Activated T-cell treated with anti-CD3 and anti-CD28 coated beads, Interleukin-2, amount 50 U/mL, for 24 hours (primary cell): ENCODE measurements at places on chromosomes 2 and 18.
A peak's percentile ranks its signal among the peaks of the same experiment; 100 is the strongest.

GRCh38 chr2:156486147-156486546, 50.0 kb downstream of the GPD2 start:
- H3K27ac ChIP-seq = no peak overlapping the region
- H3K4me1 ChIP-seq = peaks cover 55% of the 10 kb centered on the region
- peaks cover 12% of the 10 kb centered on the region for H3K36me3 ChIP-seq

- peak; percentile 61 for DNase-seq
- H3K27me3 ChIP-seq = peaks cover 77% of the 10 kb centered on the region
- peaks cover 16% of the 10 kb centered on the region for H3K4me1 ChIP-seq
- no peaks in the 10 kb centered on the region for H3K36me3 ChIP-seq
- H3K4me3 ChIP-seq = peak overlapping the region; percentile 70
Measured at GRCh38 chr2:102618452-102619413, 620 bp upstream of the SLC9A2 start.

DNA sequence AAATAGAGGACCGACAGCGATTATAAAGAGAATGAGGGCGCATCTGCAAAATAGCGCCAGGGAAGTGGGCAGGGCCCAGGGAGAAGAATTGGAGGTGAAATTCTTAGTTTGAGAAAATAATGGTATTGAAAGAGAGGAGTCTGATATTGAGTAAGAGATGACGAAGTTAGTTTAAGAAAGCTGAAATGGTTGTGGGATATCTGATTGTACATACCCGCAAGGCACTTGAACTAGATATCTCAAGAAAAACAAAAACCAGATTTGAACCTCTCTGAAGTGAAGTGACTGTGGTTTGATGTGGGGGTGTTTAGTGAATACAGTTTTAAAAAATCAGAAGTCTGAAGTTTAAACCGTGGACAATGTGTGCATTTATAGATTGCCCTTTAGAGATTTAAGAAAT, 38.9 kb downstream of the ZNF532 start:
- no peak overlapping the region for H3K27ac ChIP-seq
- no peaks in the 10 kb centered on the region for H3K36me3 ChIP-seq
- no peak overlapping the region for H3K4me3 ChIP-seq
- DNase-seq = no peak
- H3K4me1 ChIP-seq = no peaks in the 10 kb centered on the region
- H3K27me3 ChIP-seq = peaks cover 23% of the 10 kb centered on the region

GRCh38 chr18:50092245-50092805, 102.6 kb downstream of the MYO5B start:
- H3K36me3 ChIP-seq = no peaks in the 10 kb centered on the region
- H3K27ac ChIP-seq = no peak overlapping the region
- no peaks in the 10 kb centered on the region for H3K4me1 ChIP-seq
- H3K27me3 ChIP-seq = peaks cover 24% of the 10 kb centered on the region
- H3K4me3 ChIP-seq = no peak overlapping the region
- no peak for DNase-seq

DNA sequence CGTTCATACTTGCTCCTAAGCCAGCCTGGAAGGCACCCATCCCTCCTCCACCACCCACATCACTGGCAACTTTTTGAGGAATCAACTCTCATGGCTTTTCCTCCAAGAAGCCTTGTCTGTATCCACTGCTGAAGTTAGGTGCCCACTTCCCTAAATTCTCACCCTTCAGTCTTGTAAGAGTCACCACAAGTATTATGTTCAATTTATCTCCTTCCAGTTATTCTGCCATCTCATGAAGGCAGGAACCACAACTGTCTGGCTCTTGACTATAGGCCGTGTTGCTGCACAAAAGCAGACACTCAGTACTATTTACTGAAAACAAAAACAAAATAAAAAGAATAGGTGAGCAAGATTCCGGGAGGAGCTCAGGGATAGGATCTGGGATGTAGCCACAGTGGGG, 234.8 kb downstream of the CYRIA start:
- no peaks in the 10 kb centered on the region for H3K4me1 ChIP-seq
- no peaks in the 10 kb centered on the region for H3K27me3 ChIP-seq
- H3K36me3 ChIP-seq = no peaks in the 10 kb centered on the region
- H3K27ac ChIP-seq = no peak overlapping the region
- H3K4me3 ChIP-seq = no peak overlapping the region

DNA sequence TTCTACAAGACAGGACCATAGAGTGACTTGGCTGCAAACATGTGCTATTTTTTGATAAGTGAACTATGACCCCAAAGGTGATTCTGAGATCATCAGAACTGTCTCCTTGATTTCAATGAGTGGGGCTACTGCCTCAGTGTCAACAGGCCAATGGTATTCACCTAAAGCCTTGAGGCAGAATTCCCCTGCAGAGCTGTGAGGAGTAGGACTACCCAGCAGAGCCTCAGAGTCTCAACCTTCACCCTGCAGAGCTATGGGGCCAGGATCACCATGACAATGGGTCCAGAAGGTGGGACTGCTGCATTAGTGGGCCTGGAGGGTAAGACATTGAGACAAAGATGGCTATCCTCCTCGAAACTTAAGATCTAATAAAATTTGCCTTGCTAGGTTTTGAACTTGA, 1668.2 kb upstream of the SLC39A10 start:
- no peak overlapping the region for H3K4me3 ChIP-seq
- DNase-seq = no peak
- no peaks in the 10 kb centered on the region for H3K4me1 ChIP-seq
- H3K36me3 ChIP-seq = no peaks in the 10 kb centered on the region
- no peak overlapping the region for H3K27ac ChIP-seq

DNA sequence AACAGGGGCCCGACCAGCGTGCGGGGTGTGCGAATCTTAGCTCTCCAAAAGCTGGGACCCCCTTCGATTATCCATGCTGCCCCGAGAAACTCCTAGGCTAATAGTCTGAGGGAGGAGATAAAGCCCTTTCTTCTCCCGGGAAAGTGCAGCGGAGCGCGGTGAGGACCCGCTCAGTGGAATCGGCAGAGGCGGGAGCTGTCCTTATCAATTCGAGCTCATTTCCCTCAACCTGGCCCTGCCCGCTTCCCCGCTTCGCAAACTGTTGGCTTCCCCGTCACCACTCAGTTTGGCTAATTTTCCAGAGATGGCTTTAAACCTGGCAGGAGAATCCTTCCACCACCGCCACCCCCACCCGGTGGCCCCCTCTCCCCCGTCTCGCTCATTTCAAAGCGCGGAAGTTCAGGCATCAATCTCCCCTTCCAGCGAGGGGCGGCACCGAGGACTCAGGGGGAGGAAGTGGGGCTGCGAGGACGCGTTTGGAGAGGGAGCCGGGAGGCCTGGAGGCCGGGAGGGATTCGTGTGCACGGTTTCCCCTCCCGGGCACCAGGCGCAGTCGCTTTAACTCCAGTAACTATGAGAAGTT, 1.6 kb downstream of the KLHL14 start:
- DNase-seq = no peak
- no peak overlapping the region for H3K27ac ChIP-seq
- peak overlapping the region; percentile 49 for H3K4me3 ChIP-seq
- peaks cover 69% of the 10 kb centered on the region for H3K27me3 ChIP-seq

GRCh38 chr2:63999049-63999448, 20.2 kb downstream of the VPS54 start:
- no peaks in the 10 kb centered on the region for H3K27me3 ChIP-seq
- no peak overlapping the region for H3K27ac ChIP-seq
- peaks cover 33% of the 10 kb centered on the region for H3K36me3 ChIP-seq
- DNase-seq = no peak
- H3K4me1 ChIP-seq = peaks cover 31% of the 10 kb centered on the region

GRCh38 chr2:191117341-191117740, 33.5 kb downstream of the STAT4 start:
- H3K27me3 ChIP-seq = no peaks in the 10 kb centered on the region
- H3K4me3 ChIP-seq = no peak overlapping the region
- H3K36me3 ChIP-seq = peaks cover 72% of the 10 kb centered on the region

GRCh38 chr2:10400978-10401951, 46.9 kb downstream of the ODC1 start:
- peaks cover 54% of the 10 kb centered on the region for H3K36me3 ChIP-seq
- H3K27me3 ChIP-seq = no peaks in the 10 kb centered on the region
- peaks cover 50% of the 10 kb centered on the region for H3K4me1 ChIP-seq
- DNase-seq = no peak

GRCh38 chr2:1026141-1026540, 75.5 kb downstream of the SNTG2 start:
- H3K36me3 ChIP-seq = no peaks in the 10 kb centered on the region
- no peak overlapping the region for H3K27ac ChIP-seq
- no peaks in the 10 kb centered on the region for H3K4me1 ChIP-seq
- no peaks in the 10 kb centered on the region for H3K27me3 ChIP-seq
- H3K4me3 ChIP-seq = no peak overlapping the region

GRCh38 chr2:196546151-196546919, 93.2 kb upstream of the CCDC150 start:
- H3K27ac ChIP-seq = no peak overlapping the region
- no peaks in the 10 kb centered on the region for H3K36me3 ChIP-seq
- H3K27me3 ChIP-seq = peaks cover 9% of the 10 kb centered on the region
- no peaks in the 10 kb centered on the region for H3K4me1 ChIP-seq
- no peak overlapping the region for H3K4me3 ChIP-seq
- DNase-seq = no peak
